AG04450 (cell line): ENCODE measurements at places on chromosomes 7 and 10.

- DNase-seq = no peak
Observed at GRCh38 chr10:3499120-3499519, 285.9 kb downstream of the KLF6 start.

DNA sequence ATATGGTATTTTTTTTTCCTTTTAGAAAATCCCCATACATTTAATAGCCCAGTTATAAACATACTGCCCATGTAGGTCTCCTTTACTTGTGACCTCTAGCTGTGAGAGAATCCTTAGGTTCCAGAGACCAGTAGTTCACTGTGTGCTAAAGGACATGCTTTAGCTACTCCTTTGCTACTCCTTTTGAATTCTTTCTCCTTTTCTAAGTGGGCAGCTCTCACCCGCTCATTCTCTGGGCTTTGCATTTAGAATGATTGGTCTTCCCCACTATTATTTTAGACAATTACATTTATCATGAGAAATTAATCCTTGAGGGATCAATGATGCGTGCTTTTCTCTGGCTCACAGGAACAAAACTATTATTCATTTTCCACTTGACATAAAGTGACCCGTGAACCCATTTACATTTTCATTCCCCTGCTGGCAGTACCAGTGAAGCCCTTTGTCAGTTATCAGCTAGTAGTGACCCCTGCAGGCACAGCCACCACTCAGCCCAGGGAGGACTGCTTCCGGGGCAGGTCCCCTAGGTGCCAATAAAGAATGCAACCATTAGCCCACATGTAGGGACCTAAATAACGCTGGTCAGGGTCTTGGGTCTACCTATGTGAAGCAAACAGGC is 844.3 kb downstream of the CNTNAP2 start:
- no peak for DNase-seq

DNA sequence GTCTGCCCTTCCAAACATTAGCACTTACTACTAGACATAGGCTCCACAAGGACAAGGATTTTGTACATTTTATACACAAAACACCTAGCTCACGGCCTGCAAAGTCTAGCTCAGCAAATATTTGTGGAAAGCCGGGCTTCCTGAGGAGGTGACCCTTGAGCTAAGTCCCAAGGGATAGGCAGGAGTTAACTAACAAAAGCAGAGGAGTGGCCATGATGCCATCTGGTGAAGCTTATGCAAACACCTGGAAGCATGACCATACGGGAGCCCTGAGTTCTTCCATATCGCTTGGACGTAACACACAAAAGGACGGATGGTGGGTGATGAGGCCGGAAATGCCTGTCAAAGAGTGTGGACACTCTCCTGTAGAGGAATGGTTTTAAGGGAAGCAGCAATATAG is 25.9 kb upstream of the YAE1 start:
- no peak for DNase-seq

- DNase-seq = no peak
Observed at GRCh38 chr7:74106846-74107245, 23.2 kb downstream of the LIMK1 start.

- no peak for DNase-seq
Observed at GRCh38 chr7:66429498-66430163, 199.1 kb upstream of the KCTD7 start.

- DNase-seq = no peak
Observed at GRCh38 chr7:111282626-111283025, 191.7 kb downstream of the LRRN3 start.

- DNase-seq = no peak
Observed at GRCh38 chr10:42482411-42482810, 156.0 kb downstream of the ZNF33B start.

DNA sequence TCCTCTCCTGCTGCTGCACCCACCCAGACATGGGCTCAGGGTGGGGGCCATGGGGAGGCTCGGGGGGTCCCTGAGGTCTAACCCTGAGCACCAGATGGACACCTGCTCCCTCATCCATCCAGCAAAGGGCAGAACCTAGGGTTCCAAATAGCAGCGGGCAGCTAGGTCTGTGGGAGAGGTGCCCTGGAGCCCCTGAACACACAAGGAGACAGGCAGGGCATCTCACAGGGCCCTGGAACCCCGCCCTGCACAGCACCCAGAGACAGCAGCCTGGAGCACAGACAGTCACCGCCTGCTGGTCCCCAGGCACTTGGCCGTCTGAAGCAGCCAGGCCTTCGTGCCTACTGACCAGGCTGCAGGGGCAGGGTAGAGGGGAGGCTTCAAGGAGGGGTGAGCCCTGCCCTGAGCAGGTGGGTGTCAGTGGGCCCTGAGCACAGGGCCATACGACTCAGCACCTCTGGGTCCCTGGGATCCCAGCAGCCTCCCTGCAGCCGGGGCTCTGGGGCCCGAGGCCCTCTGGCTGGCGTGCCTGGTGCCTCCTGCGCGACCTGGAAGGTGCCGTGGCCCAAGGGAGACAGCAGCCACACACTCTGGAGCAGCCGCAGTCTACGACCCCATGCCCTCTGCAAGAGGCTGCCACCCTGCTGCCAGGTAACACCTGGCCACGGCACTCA is 38.3 kb downstream of the GET4 start:
- DNase-seq = no peak

DNA sequence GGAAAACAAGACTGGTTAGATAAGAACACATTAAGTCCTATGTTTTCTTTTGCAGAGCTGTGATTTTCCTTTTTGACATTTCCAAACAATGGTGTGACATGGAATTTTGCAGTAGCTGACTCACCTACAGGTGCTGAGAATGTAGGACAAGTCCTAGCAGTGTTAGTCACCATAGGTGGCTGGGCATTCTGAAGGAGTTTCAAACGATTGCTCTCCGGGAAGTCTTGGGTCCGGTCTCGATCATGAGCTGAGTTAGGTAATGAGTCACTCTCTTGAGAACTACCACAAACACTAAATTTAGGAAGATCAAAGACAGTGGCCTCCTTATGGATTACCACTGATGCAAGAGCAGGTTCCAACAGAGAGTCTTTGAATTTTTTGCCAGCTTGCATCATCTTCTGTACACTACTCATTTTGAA is 3.6 kb downstream of the FIGNL1 start:
- peak; percentile 21 for DNase-seq

DNA sequence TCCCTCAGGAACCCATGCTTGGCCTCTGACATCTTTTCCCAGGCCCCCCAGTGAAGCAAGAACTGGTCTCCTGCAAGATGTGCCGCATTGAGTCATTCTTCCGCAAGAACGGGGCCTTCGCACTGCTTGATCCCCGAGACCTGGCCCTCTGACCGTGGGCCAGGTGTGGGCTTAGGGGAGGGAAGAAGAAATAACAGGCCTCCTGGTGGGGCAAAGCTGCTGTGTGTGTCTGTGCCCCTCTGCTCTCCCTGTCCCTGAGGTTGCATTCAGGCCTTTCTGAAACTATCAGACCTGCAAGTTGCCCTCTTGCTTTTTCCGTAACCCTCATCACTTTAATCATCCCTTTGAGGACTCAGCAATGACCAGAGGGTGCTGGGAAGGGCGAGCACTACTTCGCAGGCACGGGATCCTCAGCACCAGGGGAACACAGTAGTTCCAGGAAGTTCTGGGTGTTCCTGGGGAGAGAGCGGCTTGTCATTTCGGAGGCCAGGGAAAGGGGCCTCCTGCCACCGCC is 6.0 kb downstream of the ATP6V1F start:
- DNase-seq = no peak

DNA sequence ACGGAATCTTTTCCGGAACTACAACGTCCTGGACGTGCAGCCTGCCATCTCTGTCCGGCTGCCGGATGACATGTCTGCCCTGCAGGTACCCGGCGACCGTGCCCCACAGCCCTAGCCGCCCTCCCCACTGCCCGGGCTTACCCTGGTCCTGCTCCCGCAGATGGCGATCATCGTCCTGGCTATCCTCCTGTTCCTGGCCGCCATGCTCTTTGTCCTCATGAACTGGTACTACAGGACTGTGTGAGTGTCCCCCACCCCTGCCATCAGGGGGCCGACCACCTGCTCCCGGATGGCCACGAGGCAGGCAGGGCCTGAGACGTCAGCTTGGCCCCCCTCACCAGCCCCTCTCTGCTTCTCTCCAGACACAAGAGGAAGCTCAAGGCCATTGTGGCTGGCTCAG is 38.0 kb upstream of the VSIR start:
- no peak for DNase-seq

- DNase-seq = no peak
Observed at GRCh38 chr10:42988069-42988468, 88.8 kb upstream of the RET start.

DNA sequence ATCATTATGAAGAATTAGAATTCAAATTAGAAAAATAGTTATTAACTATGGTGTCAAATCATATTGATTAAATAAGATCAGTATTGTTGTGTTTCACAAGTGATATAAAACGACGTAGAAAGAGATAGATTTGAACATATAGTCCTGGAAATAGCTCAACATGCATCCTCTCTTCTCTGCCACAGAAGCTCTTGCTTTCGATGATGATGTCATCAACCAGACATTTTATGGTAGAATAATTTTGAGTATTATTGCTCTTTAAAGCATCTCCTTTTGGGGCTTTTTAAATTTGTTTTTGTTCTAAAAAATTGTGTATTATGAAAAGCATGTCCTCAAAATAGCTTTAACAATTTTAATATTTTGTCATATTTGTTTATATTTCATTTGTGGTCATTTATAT is 95.0 kb downstream of the DGKB start:
- DNase-seq = no peak

DNA sequence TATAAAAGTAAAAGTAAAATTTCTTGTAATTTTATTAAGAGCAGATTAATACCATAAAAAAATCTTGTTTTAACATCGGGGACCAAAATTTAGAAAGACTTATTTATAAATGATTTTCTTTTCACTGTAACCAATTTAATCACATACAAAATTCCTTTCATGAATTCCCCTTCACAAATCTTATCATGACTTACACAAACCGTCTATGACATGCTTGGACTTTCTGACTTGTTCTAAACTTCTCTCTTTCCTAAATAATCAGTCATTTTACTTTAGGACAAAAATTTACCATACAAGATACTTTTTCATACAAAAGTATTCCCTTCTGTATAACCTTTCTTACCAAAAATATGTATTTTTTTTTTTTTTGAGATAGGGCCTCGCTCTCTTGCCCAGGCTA is 9.3 kb downstream of the CROT start:
- DNase-seq = no peak

GRCh38 chr10:112448888-112449287 is 1.9 kb downstream of the VTI1A start:
- DNase-seq = no peak

GRCh38 chr10:36748128-36748871 is 377.1 kb upstream of the ANKRD30A start:
- DNase-seq = no peak

DNA sequence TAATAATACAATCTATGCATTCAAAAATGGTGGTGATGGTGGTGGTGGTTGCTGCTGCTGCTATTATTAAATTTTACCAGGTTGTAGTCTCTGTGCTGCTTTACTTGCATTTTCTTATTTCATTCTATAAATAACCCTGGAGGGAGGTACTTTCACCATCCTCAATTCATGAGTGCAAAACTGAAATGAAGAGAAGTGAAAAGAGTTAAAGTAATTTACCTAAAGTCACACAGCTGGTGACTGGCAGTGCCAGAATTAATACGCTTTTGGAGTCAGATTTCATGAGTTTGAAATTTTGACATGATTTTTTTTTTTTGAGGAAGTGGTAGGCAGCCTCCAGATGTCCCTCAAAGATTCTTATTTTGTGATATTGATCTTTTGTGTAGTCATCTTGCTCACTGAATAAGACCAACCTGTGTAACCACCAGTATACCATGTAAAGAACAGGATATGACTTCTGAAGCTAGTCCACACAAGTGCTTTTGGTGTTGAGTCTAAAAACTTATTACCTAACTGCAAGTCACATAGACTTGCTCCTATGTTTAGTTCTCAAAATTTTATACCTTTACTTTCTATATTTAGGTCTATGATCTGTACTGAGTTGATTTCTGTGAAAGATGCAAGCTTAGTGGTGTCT is 218.8 kb downstream of the ZWINT start:
- no peak for DNase-seq

DNA sequence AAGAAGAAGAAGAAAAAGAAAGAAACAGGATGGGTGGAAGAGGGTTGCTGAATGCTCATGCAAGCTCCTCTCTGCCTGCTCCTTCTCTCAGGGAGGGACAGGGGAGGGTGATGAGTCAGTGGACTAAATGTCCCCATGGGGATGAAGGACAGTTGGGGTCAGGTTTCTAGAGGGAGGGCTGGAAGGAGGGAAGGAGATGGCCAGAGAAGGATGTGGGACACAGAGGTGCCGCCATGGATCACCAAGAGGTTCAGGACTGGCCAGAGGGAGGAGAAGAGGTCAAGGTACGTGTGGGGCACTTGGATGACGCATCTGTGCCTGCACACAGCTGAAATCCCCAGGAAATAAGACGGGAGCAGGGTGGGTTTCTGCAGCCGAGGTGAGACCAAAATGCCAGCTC is 88.9 kb upstream of the GTF2I start:
- DNase-seq = no peak

- DNase-seq = peak; percentile 91
Observed at GRCh38 chr10:88926566-88927415, 25.8 kb downstream of the ACTA2 start.

DNA sequence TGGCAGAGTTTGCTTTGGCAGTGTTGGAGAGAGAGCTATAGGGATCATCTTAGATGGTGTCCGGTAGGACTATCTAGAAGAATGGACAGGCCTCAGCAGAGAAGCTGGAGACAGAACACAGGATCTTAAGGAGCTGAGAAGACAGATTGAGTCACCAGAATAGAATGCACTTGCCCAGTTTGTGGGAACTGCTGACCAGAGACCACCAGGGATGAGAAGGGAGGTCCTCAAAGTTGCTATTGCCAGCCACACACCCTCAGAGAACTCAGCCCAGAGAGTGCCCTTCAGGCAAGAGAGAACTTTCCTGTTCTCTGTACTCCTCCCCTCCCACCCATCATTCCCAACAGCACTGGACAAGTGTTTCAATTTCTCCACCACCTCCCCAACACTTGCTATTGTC is 25.3 kb upstream of the GALNT11 start:
- no peak for DNase-seq

- DNase-seq = no peak
Observed at GRCh38 chr7:24737281-24737680, 20.0 kb downstream of the GSDME start.

GRCh38 chr7:127983804-127984332 is 47.4 kb downstream of the LRRC4 start:
- no peak for DNase-seq

DNA sequence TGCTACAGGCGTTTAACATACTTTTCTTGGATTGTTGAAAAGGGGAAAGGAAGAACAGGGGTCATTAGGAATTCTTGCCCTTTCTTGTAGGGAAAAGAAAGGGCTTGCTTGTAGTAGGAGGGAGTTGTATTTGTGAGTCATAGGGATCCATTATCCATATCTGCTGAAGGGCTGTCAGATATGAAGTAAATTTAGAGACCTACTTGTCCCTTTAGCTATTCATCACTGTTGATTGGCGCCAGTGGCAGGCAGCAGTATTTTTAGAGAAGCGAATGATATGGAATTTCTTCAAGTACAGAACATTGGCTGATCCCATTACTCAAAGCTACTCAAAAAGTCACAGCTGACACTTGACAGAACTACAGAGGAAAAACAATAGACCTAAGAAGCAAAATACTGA is 97.7 kb downstream of the CELF2 start:
- DNase-seq = no peak
